PC-9 (cell line): ENCODE measurements at places on chromosomes 2 and 18. TPM values are rescaled to one million over a fixed set of nuclear protein-coding genes. Genes with fewer than 3 reads are reported as not detected.

DNA sequence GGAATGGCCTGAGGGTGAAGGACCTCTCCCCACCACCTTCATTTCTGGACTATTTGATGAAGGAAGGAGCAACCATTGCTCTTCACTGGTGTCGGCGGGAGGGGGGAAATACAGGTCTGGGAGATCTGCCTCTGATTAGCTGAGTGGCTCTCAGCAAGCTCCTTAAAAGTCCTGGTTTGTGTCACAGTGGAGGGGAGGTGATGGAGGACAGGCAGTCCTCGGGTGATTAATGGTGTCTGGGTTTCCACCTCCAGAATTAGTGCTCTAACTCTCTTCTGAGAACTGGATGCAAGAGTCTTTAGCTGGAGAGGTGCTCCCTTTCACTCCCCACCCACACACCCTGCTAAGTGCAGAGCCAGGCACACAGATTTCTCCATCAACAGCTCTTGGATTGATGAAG, 83.2 kb downstream of the TTC32 start:
- no peak for DNase-seq

DNA sequence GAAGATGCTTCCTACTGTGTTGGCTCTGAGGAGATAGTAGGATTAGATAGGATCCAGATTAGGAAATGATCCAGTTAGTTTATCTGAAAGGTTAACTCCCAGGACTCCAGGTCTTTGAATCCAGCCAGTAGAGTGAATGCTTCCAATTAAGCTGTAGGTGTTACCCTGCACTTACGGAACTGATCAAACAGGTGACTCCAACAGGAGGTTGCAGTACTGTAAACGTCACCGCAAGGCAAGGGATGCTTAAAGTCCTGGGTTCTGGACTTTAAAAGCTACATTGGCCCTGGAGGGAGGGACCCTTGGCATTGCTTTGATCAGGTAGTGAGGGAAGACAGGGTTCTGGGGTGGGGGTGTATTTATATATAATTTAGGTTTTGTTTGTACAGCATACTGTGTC, 5.6 kb downstream of the LGALSL start:
- DNase-seq = no peak

GRCh38 chr2:128604045-128604444, 285.4 kb upstream of the HS6ST1 start:
- DNase-seq = no peak

The TCF23 gene
- total RNA-seq = not detected in 2 replicates

The FER1L5 gene
- total RNA-seq = 0.09 TPM in 1 of 2 replicates, not detected in the other

The NAT8 gene
- not detected in 2 replicates for total RNA-seq
